ENCODE measurements at places on chromosomes 5 and 9. TPM values are rescaled to one million over a fixed set of nuclear protein-coding genes. Genes with fewer than 3 reads are reported as not detected.

Gene AHRR
- total RNA-seq = 74.8 TPM

GRCh38 chr5:154770111-154770510, 14.9 kb downstream of the LARP1 start:
- DNase-seq = no peak

Gene CWC27
- total RNA-seq = 20.8 TPM

GRCh38 chr9:75754080-75754479, 136.4 kb upstream of the PCSK5 start:
- DNase-seq = no peak

GRCh38 chr9:95012902-95013301, 286.4 kb downstream of the AOPEP start:
- no peak for DNase-seq

GRCh38 chr5:109249126-109249525, 160.6 kb downstream of the PJA2 start:
- DNase-seq = peak; percentile 76

DNA sequence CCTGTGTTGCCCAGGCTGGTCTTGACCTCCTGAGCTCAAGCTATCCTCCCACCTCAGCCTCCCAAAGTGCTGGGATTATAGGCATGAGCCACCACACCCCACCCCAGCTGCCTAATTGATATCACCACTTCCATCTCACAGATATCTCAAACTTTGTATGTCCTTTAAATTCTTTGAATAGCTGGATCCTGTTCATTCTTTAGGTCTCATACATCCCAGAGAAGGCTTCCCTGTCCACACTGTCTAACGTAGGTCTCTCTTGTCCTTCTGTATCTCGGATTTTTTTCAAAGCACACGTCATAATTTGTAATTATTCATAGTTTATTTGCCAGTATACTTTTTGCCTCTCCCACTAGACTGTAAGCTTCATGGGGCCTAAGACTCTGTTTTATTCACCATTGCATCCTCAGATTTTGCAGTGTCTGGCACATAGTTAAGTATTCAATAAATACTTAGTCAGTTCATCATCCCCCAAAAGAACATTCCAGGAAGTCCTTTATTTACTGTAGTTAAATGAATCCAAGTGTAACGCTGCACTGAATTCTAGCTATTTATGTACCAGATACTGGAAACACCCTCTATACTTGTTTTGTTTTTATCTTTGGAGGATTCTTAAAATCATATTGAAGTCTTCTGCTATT, 10.5 kb downstream of the ARSK start:
- no peak for DNase-seq

Gene ATP10B
- not detected for total RNA-seq

DNA sequence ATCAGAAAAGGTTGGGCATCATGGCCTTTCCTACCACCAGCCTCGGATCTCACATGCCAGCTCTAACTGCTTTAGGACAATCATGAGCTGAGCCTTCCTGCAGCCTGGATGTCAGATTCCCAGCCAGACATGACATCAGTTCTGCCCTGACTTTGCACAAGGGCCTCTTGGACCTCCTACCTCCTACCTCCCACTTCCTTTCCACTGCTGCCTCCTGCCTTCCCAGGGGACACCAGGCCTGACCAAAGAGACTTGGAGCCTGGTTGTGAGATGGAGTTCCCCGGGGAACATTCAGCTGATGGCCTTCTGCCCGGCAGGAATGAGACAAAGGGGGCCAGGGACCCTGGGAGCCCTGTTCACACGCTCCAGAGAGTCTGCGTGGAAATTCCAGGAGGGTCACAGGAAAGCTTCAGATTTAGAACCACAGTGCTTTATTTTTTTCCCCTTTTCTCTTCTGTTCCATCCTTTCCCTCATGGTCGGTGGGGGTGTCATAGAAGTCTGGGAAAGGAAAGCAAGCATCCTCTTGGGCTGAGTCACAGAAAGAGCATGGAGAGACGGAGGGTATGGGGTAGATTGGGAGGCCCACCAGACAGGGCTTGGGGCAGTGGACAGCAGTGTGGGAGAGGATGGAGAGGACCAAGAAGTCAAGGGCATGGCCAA, 35.4 kb upstream of the IL17B start:
- no peak for DNase-seq

- no peak for DNase-seq
Measured at GRCh38 chr5:53554444-53554843, 6.0 kb upstream of the NDUFS4 start.

Gene TRIM36
- 16.9 TPM for total RNA-seq

DNA sequence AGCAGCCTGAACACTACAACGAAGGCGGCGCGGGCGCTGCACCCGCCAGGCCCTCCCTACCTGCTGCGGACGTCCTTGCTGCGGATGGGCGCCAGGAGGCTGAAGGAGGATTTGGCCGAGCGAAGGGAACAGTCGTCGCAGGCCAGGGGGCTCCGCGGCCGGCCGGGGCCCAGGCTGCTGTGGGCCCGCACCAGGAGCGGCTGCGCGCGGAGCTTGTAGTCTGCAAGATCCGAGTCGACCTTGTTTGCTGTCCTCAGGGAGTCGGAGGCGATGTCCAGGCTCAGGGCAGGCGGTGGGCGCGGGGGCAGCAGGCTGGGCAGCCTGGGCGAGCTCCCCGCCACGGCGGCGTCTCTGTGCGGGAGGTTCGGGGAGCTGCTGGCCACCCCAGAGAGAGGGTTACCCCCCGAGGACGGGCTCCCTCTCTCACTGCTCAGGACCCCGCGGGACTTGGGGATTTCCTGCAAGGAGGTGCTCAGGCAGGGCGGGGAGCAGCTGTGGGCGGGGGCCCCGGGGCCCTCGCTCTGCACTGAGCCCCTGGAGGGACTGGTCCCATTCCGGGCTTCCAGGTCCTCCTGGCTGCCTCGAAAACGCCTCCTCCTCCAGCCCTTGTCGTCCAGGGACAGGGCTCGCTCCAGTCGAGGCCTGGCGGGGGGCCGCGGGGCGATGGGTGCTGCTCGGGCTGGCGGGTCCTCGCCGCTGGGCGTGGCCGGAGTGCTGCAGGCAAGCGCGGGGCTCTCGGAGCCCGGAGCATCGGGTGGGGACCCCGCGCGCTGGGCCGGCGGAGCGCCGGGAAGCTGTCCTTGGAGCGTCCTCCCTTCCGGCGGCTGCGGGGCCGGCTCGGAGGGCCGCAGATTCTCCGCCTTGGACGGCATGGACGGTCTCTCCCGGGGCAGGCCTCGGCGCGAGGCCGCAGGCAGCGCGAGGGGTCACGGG, 831 bp downstream of the INPP5E start:
- DNase-seq = peak; percentile 23

DNA sequence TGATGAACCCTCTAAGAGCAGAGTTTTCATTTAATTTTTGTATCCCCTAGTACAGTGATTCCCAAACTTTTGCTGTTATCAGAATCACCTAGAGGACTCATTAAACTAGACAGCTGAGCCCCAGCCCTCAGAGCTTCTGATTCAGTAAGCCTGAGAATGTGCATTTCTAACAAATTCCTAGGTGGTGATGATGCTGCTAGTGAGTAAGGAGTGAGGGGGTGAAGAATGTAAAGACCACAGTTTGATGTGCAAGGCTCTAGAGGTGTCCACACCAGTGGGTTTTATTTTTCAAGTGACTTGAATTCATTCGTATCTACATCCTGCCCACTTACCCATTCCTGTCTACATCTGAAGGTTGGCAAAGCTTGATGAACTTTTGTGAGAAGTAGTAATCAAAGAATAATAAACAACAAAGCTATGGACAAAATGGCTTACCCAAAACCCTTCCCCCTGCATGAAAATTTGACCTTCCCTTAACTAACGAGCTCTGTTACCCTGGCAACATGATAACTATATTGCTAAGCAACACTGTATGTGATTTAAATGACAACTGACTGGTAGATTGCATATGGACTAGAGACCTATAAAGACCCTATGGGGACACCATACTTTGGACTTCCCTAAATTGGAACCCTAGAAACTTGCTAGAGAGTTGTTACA, 35.2 kb downstream of the DTWD2 start:
- DNase-seq = no peak

Measured in myocyte (in vitro differentiated cells).